ENCODE measurements at places on chromosomes 2 and 18.

- peaks cover 16% of the 10 kb centered on the region for H3K4me1 ChIP-seq
- DNase-seq: no peak
- H3K27me3 ChIP-seq: no peaks in the 10 kb centered on the region
- no peak overlapping the region for H3K27ac ChIP-seq
Observed at GRCh38 chr2:45734952-45735351, 83.5 kb downstream of the PRKCE start.

DNA sequence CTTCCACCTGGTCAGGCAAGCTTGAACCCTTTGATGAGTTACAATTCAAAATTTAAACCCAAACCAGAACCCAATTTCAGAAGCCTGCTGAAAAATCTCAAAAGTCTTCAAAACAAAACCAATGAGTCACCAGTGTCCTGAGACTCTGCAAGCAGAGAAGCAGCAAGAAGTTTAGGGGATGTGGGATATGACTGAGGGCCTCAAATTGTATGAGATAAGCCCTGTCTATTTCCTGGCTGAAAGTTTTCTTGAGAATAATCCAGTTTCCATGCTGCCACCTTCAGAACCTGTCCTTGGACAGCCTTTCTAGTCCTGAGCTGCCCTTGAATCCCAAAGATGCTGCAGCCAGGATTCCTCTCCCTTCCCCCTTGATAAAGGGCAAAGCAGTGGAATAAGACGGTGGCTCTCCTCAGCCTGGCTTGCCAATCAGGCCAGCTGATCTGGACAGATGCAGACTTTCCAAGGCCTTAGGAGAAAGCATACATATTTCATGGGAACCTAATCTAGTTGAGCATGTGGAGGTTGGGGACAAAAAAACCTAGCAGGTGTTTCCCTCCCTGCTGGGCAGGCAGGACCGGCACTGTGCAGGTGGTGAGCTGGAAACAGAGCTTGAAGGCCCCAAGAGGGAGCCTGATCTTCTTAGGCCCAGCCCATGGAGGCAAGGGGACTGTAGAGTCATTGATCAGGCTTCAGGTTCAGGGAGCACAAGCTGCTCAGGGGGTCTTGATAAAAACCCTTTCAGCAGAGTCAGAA lies 278.0 kb upstream of the MGAT5 start:
- H3K4me3 ChIP-seq: no peak overlapping the region
- no peak overlapping the region for H3K27ac ChIP-seq
- no peak for DNase-seq
- no peaks in the 10 kb centered on the region for H3K27me3 ChIP-seq
- no peaks in the 10 kb centered on the region for H3K4me1 ChIP-seq
- no peaks in the 10 kb centered on the region for H3K36me3 ChIP-seq

- H3K4me3 ChIP-seq: peak within 1 kb of the TSS; percentile 58
- peaks cover 3% of the 10 kb centered on the region for H3K4me1 ChIP-seq
- H3K27me3 ChIP-seq: peaks cover 29% of the 10 kb centered on the region
- H3K27ac ChIP-seq: no peak within 1 kb of the TSS
- DNase-seq: peak; percentile 95
Observed at GRCh38 chr18:50266248-50266704, at the start of gene CFAP53. TSS of gene CFAP53 (minus strand) at chr18:50266495. CDS start at chr18:50266404, 91 bp downstream.

GRCh38 chr2:96993367-96993766 lies 7.0 kb upstream of the FAM178B start:
- DNase-seq: no peak
- H3K4me3 ChIP-seq: no peak overlapping the region
- H3K36me3 ChIP-seq: no peaks in the 10 kb centered on the region
- no peak overlapping the region for H3K27ac ChIP-seq
- H3K4me1 ChIP-seq: no peaks in the 10 kb centered on the region

DNA sequence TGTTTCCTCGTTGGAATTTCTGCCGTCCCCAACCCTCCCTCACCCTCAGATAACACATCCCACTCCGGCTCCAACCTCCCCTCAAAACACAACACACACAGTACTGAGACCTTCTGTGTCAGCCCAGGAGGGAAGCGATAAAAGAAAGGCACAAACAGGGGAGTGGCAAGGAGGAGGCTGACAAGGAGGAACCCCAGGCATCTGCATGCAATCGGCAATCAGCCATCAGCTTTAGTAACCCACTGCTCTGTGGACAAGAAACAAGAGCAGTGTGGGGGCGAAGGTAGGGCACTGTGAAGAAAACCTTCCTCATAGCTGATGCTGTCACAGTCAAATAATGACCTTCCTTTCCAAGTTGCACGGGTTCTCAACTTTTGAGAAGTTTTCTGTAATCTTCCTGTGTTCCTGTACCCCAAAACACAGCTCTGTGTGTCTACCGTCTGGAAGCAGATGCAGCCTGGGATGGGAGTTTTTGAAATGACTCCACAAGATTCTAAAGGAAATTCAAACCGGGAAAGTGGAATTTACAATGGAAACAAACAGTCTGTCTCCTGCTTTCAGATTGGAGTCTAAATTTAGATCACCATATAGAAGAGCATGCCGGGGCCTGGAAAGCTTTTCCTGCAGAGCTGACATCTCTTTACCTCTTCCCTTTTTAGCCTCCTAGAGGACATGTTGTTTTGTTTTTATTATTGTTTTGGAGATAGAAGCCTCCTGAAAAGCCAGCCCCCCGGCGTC lies 16.4 kb upstream of the LPIN2 start:
- H3K27ac ChIP-seq: no peak overlapping the region
- peaks cover 22% of the 10 kb centered on the region for H3K4me1 ChIP-seq
- no peak for DNase-seq
- no peak overlapping the region for H3K4me3 ChIP-seq
- H3K27me3 ChIP-seq: no peaks in the 10 kb centered on the region
- no peaks in the 10 kb centered on the region for H3K36me3 ChIP-seq

DNA sequence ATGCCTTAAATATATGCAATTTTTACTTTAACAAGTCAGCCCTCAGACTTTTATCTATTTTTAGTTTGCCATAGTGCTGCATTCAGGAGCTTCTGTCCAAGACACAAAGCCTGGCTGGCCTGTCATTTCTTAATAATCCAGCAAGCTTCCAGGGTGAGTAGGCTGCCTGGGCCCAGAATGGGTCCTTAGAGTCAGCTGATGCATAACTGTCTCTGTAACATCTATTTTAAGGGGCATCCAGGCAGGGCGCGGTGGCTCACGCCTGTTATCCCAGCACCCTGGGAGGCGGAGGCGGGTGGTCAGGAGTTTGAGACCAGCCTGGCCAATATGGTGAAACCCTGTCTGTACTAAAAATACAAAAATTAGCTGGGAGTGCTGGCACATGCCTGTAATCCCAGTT lies 11.8 kb upstream of the GNLY start:
- no peaks in the 10 kb centered on the region for H3K4me1 ChIP-seq
- no peak overlapping the region for H3K27ac ChIP-seq
- no peak overlapping the region for H3K4me3 ChIP-seq
- no peak for DNase-seq

- no peak for DNase-seq
Observed at GRCh38 chr2:97868986-97869721, 126.6 kb downstream of the TMEM131 start.

- H3K4me1 ChIP-seq: no peaks in the 10 kb centered on the region
- H3K36me3 ChIP-seq: no peaks in the 10 kb centered on the region
- H3K4me3 ChIP-seq: no peak overlapping the region
Observed at GRCh38 chr2:27683390-27684071, 19.8 kb downstream of the SLC4A1AP start.

- no peaks in the 10 kb centered on the region for H3K27me3 ChIP-seq
- no peak overlapping the region for H3K4me3 ChIP-seq
- H3K36me3 ChIP-seq: no peaks in the 10 kb centered on the region
Observed at GRCh38 chr2:232281858-232282507, 96.6 kb upstream of the ALPP start.

DNA sequence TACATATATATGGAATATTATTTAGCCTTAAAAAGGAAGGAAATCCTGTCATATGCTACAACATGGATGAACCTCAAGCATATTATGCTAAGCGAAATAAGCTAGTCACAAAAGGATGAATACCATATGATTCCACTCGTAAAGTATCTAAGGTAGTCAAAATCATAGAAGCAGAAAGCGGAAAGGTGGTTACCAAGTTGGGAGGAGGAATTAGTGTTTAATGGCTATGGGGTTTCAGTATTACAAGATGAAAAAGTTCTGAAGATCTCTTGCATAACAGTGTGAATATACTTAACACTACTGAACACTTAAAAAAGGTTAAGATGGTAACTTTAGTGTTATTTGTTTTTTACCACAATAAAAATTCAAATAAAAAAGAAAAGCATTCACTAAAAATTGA lies 99.0 kb downstream of the MGAT5 start:
- H3K4me3 ChIP-seq: no peak overlapping the region
- DNase-seq: no peak
- no peaks in the 10 kb centered on the region for H3K4me1 ChIP-seq

DNA sequence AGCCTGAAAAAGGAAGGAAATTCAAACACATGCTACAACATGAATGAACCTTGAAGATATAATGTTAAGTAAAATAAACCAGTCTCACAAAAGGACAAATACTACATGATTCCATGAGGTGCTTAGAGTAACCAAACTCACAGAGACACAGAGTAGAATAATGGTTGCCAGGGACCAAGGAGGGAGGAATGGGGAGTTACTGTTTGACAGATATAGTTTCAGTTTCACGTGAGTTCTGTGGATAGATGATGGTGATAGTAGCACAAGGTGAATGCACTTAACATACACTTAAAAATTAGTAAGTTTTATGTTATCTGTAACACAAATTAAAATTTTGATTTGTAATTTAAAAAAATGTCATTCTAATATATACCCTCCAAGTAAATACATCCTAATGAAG lies 106.9 kb upstream of the ACVR1C start:
- no peaks in the 10 kb centered on the region for H3K36me3 ChIP-seq
- H3K27ac ChIP-seq: no peak overlapping the region
- no peaks in the 10 kb centered on the region for H3K4me1 ChIP-seq
- no peaks in the 10 kb centered on the region for H3K27me3 ChIP-seq
- H3K4me3 ChIP-seq: no peak overlapping the region

- H3K36me3 ChIP-seq: no peaks in the 10 kb centered on the region
- H3K4me3 ChIP-seq: no peak overlapping the region
- peak; percentile 72 for DNase-seq
- H3K27ac ChIP-seq: no peak overlapping the region
Observed at GRCh38 chr2:121297217-121297830, 12.3 kb upstream of the TFCP2L1 start.
